Stimulated activated CD4-positive, alpha-beta T cell treated with anti-CD3 and anti-CD28 coated beads, Interleukin-4, amount 100 ng/mL, for 48 hours (primary cell): ENCODE measurements at places on chromosomes 4 and X.

GRCh38 chr4:100986360-100986868 lies 360.9 kb downstream of the PPP3CA start:
- DNase-seq: no peak

DNA sequence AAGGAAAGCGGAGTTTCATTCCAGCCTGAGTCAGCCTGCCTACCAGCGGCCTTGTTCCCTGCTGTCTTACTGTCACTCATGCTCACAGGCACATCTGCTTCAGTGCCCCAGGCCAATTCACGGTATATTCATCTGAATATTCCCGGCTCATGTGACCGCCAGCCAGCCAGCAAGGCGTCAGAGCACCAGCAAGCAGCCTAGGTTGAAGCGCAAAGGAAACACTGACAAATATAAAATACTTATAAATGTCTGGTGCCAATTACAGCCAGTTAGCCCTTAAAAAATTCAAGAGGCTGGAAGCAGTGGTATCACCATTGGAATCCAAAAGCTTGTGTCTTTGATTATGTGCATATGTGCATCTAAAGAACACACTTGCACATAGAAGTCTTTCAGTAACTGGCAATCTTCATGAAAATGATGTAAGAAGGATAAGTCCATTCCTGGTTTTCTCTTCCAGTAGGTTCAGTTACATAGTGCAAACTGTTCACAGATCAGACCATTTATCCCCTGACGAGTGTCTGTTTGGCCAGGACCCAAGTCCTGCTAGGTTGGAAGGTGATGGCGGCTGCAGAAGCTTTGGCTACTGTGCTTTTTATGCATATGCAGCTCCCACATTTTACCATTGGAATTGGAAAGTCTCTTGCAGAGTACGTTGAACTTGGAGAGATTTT lies 61.3 kb downstream of the LUZP4 start:
- no peak for DNase-seq

GRCh38 chr4:123699880-123700771 lies 303.5 kb downstream of the SPRY1 start:
- DNase-seq: no peak

- peak; percentile 15 for DNase-seq
These were observed 1.4 kb downstream of the FGF2 start for GRCh38 chr4:122827879-122828601.

DNA sequence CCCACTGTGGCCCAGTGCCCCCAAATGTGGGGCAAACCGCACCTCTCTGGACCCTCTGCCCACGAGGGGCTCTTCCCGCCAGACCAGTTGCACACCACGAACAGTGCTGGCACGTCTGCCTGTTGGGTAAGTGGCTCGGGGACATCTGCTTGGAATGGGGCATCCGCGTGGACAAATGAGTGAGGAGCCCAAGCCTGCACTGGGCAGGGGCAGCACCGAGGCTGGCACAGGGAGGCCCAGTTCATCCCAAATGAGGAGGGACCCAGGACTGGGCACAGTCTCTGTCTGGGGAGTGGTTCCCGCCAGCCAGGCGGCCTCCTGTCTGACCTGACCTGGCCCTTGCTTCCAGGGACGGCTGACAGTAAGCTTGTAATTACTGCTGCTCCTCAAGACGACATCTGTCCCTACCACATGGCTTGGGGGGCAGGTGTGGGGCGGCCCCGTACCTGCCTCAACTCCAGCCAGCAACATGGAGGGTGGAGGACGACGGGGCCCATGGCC lies 3.2 kb downstream of the SPON2 start:
- DNase-seq: no peak

DNA sequence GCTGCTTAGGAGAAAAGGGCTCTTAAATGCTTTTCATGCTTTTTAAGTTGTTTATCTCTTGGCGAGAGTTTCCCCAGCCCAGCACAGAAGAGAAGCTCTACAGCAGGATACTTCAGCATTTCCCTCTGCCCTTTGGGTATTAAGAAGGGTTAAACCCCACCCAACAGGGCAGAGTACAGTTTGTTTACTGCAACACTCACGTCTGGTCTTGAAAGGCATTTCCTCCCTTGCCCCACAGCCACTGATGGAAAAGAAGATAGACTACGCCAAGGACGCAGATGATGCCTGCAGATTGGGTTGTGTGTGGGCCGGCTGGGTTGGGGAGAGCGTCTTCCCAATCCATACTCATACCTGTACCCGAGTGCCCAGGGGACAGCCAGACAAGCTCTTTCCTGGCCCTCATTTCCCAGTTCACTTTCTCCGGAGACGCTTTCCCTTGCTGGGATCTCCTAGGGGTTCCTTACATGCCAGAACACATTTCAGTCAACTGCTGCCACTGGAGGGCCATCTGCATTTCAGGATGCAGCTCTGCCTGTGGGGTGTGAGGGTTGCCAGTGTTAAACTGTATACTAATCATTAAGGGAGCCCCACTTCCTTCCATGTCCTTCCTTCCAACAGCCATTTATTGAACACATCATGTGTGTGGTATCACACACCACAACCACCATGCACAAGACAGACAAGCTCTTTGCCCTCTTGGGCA lies 96.5 kb upstream of the DHX15 start:
- no peak for DNase-seq

DNA sequence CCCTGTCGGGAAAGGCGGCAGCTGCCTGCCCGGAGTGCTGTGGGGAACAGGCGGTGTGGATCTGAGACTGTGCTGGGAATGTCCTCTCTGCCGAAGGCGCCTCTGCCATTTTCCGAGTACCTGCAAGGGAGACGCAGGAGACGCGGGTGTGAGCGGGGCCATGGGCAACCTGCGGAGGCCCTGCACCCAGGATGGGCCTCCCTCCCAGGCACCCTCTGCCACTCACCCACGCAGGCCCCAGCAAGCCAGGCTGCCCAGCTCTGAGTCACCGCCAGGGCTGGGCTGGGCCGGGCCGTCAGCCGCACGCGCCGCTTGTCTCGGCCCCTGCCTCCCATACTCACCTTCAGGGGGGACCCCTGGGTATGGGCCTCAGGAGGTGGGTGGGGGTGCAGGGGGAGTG lies 3.5 kb upstream of the FGFR3 start:
- DNase-seq: no peak
